A549 (cell line): ENCODE measurements at places on chromosomes 2 and 18.

GRCh38 chr2:185934232-185934631 lies 195.6 kb downstream of the FSIP2 start:
- no peak for DNase-seq

- DNase-seq, result no peak
Observed at GRCh38 chr2:62141142-62141740, 54.7 kb upstream of the B3GNT2 start.

GRCh38 chr2:69428981-69429380 lies 8.3 kb downstream of the NFU1 start:
- DNase-seq, result no peak

GRCh38 chr2:234544659-234545611 lies 48.1 kb upstream of the ARL4C start:
- DNase-seq, result peak; percentile 81

- DNase-seq, result no peak
Observed at GRCh38 chr2:195470622-195471021, 186.4 kb upstream of the SLC39A10 start.

GRCh38 chr2:42771546-42772153 lies 7.7 kb upstream of the OXER1 start:
- no peak for DNase-seq

DNA sequence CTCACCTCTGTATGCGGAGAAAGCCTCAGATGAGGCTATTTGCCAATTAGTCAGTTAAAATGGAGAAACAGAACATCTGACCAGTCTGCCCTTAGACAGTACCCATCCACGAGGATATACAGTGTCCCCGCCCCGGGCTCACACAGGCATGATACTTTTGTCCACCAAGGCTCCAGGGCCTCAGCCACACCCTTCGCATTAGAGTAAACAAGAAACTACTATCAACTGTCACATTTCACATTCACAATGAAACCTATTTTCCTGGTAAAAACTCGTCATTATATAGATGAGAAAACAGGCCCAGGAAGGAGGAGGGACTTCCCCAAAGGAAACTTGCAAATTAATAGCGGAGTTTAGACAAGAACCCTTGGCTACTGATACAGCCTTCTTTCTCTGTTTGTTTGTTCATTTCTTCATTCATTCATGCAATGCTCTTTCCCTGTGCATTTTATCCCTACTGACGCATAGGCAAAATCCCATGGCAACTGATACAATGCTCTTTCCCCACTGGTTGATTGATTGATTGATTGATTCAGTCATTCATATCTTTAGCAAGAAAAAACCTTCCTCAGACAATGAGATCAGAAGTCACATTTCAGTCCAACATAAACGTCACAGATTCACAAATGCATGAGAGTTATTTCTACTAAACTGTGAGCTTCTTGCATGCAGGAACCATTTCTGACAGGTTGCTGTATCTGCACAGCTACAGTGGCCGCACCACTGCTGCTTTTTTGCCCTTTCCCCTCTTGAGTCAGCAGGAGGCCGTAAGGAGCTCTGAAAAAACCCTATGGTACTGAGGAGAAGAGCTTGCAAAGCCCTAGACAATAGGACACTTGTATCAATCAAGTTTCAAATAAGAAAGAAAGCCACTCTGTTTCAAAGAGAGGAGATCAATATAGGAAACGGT lies 777.1 kb downstream of the RNF144A start:
- DNase-seq, result no peak
